ENCODE measurements at places on chromosomes 5 and 9.

- DNase-seq = no peak
These were observed 57.6 kb downstream of the RASEF start for GRCh38 chr9:83005361-83005760.

DNA sequence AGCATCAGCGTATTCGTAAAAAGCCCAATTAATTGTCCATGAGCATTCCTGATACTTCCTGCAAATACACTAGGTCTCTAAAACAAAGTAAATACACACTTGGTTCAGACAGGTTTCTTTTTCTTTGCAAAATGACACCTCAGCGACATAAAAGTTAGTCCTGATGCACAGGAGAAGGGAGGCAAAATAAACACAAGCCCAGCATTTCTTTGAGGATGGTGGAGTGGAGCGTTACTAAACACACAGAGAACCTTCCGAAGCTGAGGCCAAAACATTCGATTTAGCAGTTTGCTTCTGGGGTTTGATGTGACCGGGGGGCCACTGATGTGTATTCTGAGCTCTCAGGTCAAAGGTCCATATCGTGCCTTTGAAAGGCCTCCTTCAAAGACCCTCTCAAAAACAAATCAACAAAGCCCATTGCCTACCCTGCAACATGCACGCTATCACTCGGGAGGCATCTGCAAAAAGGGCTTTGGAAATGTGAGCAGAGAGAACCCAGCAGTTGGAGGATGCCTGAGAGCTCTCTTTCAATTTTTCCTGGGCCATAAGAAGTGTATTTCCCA is 268.4 kb upstream of the PANK3 start:
- no peak for DNase-seq

DNA sequence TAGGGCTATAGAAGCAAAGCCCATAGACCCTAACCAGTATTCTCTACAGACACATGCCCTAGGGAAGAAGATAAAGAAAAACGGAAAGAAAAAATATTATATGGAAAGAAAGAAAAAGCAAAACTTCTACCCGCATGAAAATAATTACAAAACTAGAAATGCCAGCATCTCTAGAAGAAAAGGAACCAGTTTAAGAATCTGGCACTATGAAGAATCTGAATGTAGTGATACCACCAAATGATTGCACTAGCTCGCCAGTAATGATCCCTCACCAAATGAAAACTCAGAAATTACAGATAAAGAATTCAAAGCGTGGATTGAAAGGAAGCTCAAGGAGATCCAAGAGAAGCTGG is 341.9 kb upstream of the GRIA1 start:
- DNase-seq = no peak

DNA sequence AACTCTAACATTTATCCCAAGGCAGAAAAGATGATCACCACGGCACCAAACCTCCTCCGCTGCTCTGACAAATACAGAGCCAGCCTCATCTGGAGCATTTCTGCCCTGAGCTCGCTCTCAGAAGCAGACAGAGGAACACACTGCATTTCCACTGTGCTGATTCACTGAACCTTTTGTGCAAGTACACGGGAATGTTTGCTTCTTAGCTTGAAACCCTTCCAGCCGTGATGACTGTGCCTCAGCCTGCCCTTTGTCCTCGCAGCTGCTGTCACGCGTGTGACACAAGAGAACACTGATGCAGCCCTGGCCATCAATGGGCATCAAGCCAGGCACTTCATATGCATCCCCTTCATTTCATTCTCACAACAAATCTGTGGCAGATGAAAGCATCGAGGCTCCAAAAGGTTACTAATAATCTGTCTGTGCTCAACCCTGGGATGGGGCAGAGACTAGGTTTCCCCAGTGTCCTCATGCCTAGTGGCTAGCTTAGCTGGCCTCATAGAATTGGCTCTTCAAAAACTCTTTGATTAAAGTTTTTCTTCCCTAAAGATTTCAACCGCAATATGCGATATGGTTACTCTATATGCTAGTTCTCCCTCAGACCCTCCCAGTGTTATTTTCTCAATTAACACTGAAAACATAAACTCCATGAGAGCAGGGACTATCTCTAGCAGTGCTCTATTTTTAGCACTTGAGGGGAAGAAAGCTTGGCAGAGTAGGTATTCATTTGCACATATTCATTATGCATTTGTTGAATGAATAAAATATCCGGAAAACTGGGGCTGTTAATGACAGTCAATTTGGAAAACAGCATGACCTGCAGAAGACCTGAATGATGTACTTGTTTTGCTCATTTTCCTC is 7.3 kb downstream of the CDC14B start:
- no peak for DNase-seq

DNA sequence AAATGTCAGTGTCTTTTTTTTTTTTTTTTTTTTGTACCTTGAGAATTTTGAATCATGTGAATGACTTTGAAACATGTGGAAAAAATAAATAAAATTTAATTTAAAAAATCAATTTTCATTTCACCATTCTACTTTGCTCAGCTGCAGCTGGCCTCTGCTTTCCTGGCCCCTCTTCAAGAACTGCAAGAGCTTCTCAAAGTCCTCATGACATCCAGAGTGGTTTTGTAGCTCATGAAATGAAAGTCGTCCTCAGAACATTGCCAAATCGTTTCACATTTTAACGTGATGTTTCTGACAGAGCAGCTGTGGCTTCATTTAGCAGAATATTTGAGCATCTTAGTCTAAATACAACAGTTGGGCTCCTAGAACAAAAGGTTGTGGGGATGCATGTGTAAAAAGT is 47.9 kb upstream of the TMEM215 start:
- no peak for DNase-seq

- no peak for DNase-seq
These were observed 60.9 kb downstream of the ARHGEF28 start for GRCh38 chr5:73686912-73687311.

- no peak for DNase-seq
These were observed 47.3 kb downstream of the S1PR3 start for GRCh38 chr9:89038382-89039103.

DNA sequence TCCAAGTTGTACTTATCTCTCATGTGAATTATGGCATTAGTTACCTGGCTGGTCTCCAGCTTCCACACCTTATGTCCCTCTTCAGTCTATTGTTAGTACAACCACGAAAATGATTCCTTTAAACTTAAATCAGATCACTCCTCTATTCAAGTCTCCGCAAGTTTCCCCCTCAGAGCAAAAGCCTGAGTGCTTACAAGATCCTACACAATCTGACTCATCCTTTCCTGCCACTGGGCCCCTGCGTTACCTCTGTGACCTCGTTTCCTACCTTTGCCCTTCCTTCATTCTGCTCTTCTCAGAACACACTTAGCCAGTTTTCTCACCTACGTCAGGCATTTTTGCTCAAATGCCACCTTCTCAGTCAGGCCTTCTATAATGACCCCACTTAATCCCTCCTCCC is 45.1 kb upstream of the GLIS3 start:
- DNase-seq = no peak

GRCh38 chr9:752201-752600 is 89.3 kb upstream of the DMRT1 start:
- no peak for DNase-seq

DNA sequence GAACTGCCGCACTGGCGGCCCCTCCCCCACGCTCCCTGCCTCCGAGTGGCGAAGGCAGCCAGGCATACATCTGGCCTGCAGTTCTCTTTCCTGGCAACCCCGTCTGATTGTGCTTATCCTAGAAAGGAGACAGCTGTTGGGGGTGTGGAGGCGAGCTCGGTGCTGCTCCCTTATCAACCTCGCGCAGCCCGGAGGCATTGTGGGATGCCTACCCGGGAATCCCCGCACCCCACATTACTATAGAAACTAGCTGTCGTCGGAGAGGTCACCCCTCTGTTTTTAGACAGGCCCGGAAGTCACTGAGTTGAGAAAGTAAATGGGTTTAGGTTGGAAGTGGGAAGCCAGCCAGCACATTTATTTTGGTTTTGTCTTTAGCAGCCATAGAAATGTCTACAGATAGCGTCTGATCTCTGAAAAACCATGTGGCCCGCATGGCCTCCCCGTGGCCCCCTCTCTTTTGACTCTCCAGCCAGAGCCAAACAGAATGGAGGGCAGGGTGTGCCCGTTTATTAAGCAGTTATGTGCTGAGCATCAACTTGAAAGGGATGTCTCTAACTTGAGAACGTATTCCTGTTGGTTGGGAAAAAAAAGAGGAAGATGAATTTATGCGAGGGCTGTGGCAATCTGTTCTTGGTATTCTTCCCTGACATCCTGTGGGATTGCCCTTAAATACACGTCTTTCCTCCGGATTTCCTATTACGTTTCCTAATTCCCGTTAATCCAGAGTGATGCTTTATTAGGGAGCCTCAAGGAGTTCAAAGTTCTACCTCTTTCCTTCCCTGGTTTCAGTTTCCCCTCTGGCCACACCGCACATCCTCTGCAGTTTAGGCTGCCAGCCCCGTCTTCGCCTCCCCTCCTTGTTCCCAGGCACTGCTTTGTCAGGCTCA is 3.9 kb downstream of the STC2 start:
- DNase-seq = no peak

DNA sequence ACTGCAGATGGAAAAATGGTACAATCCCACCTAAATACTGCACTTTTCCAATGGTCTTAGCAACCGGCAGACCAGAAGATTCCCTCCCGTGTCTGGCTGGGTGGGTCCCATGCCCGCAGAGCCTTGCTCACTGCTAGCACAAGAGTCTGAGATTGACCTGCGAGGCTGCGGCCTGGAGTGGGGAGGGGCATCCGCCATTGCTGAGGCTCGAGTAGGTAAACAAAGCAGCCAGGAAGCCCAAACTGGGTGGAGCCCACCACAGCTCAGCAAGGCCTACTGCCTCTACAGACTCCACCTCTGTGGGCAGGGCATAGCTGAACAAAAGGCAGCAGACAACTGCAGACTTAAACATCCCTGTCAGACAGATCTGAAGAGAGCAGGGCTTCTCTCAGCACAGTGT is 221.6 kb upstream of the CTNND2 start:
- no peak for DNase-seq

DNA sequence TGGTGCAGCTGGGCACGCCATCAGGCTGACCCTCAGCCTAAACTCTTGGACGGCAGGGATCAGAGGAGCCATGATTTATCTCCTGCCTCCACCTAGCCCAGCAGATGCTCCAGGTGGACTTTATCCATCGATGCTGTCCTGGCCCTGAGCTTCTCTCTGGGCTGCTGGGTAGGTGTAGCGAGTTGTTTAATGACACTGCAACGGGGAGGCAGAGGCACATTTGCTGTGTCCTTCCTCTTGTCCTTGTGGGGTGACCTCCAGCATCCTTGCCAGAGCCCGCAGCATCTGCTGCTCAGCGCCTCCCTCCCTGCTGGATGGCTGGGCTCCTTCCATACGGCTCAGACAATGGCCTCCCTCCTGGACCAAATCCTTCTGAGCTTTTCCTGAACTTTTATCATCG is 103.1 kb upstream of the IRX4 start:
- DNase-seq = no peak

GRCh38 chr5:34042321-34042720 is 692 bp downstream of the C1QTNF3 start:
- DNase-seq = no peak

- no peak for DNase-seq
These were observed 566.7 kb upstream of the KLF4 start for GRCh38 chr9:108056084-108056804.

- no peak for DNase-seq
These were observed 42.6 kb downstream of the PRRT1B start for GRCh38 chr9:131587906-131588305.

DNA sequence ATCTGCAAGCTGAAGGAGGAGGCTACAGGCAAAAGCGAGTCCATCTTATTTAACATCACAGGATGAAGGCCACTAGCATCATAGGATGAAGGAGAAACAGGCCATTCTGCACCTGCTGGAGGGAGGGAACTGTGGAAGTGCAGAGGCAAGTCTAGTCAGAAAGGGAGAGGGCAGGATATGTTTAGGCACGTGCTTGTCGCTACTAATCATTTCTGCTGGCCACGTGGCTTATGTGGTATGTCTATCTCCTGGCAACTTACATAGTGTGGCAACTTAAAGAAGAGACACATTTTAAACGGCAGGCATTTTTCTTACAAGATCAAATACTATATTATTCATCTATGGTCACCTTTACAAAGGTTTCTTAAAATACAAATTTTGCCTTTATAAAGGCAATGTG is 74.0 kb downstream of the GNAQ start:
- DNase-seq = no peak

DNA sequence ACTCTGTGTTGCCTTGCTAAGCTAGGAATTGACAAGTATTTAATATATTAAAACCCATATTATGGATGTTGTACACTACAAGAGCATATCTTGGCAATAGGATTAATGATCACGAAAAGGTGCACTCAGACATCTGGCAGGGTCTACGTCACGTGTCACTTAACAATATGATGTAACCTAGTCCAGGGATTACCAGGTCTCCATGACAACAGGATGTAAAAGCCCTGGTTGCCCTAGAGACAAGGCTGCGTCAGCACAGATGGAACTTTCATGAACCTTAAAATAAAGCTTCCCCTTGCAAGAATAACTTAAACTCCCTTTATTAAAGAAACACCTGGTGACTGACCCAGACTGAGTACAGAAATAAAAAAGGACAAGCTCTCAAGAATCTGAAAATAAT is 717.8 kb downstream of the CDH18 start:
- no peak for DNase-seq

DNA sequence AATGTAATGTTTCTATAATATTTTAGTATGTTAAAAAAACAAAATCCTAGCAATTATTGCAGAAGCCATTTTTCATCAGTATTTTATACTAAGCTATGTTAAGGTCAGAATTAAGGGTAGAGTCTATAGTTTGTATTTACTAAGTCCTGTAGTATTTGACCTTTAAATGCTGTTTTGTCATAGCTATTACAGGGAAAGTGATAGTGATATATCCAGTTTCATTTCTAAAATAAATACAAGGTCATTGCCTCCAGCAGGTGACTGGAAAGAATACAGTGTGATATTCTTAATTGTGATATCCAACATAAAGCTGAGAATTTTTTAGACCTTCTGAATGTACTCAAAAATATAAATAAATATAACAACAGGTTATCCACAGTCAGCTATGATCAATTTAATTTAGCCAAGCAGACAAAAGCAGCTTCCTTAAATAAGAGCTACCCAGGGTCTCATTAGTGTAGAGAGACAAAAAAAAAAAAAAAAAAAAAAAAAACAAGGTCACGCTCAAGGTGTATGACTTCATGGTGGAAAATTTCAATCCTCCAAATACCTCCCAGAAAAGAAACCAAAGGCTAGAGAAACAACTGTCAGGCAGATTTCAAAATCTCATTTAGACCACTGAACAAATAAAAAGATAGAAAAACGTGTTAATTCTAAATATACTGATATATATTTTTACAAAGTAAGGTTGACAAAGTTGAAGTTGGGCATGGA is 278.7 kb downstream of the HCN1 start:
- no peak for DNase-seq

- DNase-seq = no peak
These were observed 24.6 kb upstream of the SLC22A5 start for GRCh38 chr5:132344775-132345514.

- no peak for DNase-seq
These were observed 14.1 kb downstream of the LCN10 start for GRCh38 chr9:136728548-136729123.

DNA sequence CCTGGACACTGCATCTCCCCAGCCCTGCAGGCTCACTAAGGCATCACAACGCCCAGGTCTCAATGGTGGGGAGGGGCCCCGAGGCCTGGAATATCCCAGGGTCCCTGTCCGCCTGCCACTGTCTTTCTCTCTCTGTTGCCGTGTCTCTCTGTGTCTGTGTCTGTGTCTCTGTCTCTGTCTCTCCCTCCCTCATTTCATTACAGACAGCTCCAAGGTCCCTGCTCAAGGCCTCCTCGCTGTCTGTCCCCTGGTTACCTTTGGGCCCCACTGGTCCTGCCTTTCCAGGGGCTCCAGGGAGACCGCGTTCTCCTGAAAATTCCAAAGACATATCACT is 3.2 kb downstream of the FCN1 start:
- no peak for DNase-seq

All from activated T-cell treated with anti-CD3 and anti-CD28 coated beads for 1 hour (primary cell).